Activated CD8-positive, alpha-beta T cell treated with anti-CD3 and anti-CD28 coated beads for 36 hours (primary cell): ENCODE measurements at places on chromosomes 11 and 22. TPM values are rescaled to one million over a fixed set of nuclear protein-coding genes. Genes with fewer than 3 reads are reported as not detected.

DNA sequence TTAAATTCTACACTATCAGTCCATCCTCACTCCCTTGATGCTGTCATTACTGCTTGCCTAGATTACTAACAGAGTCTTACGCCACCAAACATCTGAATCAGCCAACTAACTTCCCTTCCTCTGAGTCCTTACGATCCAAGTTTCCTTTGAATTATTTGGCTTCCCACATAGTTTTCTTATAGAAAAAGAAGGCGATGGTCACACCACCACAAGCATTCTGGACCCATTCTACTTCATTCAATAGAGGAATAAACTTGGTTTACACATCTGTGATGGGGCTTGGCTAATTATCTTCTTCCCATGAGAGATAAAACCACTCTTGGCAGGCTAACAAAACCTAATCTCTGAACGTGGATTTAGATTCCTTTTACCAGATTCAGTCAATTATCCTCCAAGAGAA is 35.0 kb downstream of the INTS4 start:
- no peak overlapping the region for H3K4me3 ChIP-seq
- H3K4me1 ChIP-seq = no peaks in the 10 kb centered on the region
- no peaks in the 10 kb centered on the region for H3K27me3 ChIP-seq
- peaks cover 14% of the 10 kb centered on the region for H3K36me3 ChIP-seq
- no peak overlapping the region for H3K27ac ChIP-seq

DNA sequence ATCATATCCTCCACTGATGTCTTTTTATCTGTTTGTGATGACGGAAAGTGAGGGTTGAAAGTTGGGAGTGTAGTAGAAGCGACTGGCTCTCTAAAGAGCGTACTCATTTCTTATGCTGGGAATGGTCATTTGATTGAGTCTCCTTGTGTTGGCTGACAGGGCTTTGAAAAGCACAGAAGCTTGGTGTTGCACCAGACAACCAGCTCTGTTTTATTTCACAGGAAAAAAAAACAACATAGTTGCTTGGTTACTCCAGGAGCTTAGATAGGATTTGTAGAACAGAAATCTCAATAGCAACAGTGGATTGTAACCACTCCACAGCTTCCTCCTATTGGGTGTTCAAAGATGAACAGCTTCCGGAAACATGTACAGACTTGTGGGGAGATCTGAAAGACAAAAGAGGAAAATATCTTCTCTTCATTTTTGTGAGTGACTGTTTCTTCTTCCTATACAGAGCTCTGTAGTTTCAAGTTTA is 2.7 kb downstream of the RBM14 start:
- H3K27me3 ChIP-seq = no peaks in the 10 kb centered on the region
- peak overlapping the region; percentile 93 for H3K4me3 ChIP-seq
- H3K27ac ChIP-seq = peak overlapping the region; percentile 98
- DNase-seq = peak; percentile 24
- H3K4me1 ChIP-seq = peaks cover 58% of the 10 kb centered on the region

DNA sequence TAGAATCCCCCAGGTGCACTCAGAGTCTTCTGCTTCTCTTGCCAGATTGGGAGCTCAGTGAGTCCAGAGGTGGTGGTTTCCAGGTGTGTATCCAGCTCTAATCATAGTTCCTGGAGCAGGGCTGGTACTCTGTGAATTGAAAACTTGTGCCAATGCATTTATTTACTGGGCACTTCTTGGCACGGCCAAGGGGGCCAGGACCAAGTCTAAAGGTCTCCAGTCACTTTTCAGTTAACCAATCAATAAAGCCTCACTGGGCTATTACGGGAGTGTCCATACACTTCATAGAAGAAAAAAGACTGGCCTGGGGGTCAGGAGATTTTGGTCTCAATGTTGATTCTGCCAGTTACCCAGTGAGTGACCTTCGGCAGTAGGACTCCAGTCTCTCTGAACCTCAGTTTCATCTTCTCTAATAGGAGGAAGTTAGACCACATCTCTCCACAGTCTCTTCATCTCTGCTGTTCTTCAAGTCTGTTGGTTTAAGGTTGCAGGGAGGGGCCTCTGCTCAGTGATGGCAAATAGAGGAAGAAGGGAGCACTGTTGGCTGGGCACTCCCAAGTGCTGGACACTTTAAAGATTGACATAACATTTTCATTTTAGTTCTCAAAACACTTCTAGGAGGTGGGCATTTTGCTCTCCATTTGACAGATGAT is 188.5 kb upstream of the E2F8 start:
- no peaks in the 10 kb centered on the region for H3K4me1 ChIP-seq
- no peak overlapping the region for H3K27ac ChIP-seq
- DNase-seq = no peak
- no peaks in the 10 kb centered on the region for H3K36me3 ChIP-seq

DNA sequence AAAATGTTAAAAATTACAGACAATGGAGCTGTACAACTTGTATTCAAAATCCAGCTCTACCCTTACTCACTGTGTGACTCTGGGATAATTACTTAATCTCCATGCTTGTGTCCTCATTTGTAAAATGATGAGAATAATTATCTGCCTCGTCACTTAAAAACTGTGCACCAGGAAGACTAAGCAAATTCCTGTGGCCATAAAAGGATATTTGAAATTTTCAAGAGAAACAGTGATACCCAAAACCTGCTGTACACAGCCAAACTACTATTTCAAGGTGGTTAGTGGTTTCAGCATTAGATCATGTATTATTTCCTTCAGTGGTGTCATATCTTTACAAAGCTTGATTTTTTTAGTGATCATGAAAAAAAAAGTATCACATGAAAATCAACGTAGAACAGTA is 136.9 kb downstream of the METTL15 start:
- H3K4me3 ChIP-seq = no peak overlapping the region
- DNase-seq = no peak
- no peak overlapping the region for H3K27ac ChIP-seq
- no peaks in the 10 kb centered on the region for H3K27me3 ChIP-seq
- no peaks in the 10 kb centered on the region for H3K4me1 ChIP-seq
- peaks cover 27% of the 10 kb centered on the region for H3K36me3 ChIP-seq

P2RY6 gene
- not detected for total RNA-seq
